ENCODE measurements at places on chromosomes 16 and 17.
A peak's percentile ranks its signal among the peaks of the same experiment; 100 is the strongest.

DNA sequence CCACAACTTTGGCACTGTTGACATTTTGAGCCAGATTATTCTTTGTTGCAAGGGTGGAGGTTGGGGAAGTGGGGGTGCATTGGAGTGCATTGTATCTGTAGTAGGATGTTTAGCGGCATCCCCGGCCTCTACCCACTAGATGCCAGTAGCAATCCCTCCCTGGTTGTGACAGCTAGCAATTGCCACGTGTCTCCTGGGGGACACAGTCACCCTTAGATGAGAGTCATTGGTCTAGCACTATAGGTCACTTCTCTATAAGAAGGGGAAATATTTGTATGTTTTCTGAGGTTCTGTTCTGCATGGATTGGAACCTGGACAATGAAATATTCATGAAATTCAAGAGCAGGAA lies 32.4 kb downstream of the MSI2 start:
- DNase-seq: no peak

GRCh38 chr16:11742093-11742535 lies 543 bp downstream of the TXNDC11 start:
- peak; percentile 36 for DNase-seq

DNA sequence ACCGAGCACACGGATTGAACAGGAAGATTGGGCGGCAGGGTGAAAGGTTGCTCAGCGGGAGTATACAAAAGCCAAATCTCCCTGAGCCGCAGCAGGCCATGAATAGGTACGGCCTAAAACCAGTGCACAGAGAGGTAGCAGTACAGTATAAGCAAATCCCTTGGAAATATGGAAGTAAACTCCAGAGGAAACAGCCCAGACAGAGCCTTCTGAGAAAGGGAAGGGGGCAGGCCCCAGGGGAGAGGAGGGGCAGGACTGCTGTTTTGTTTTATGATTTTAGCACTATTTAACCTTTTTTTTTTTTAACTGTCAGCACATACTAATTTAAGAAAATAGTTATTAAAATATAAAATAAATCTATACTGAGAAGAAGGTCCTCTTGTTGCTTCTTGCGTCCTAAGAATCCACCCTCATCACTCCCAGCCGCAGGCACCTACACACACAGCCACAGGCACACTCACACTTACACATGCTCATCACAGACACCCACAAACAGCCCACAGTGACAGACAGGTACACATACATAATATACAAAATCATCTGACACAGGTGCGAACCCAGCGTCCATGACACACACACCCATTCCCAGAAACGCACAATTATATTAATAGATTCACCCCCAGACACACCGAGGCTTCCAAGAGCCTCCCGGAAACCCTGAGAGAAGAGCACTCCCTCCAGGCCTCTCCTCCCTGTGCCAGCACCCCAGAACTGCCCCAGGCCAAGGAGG lies 12.8 kb downstream of the PLXDC1 start:
- DNase-seq: no peak

DNA sequence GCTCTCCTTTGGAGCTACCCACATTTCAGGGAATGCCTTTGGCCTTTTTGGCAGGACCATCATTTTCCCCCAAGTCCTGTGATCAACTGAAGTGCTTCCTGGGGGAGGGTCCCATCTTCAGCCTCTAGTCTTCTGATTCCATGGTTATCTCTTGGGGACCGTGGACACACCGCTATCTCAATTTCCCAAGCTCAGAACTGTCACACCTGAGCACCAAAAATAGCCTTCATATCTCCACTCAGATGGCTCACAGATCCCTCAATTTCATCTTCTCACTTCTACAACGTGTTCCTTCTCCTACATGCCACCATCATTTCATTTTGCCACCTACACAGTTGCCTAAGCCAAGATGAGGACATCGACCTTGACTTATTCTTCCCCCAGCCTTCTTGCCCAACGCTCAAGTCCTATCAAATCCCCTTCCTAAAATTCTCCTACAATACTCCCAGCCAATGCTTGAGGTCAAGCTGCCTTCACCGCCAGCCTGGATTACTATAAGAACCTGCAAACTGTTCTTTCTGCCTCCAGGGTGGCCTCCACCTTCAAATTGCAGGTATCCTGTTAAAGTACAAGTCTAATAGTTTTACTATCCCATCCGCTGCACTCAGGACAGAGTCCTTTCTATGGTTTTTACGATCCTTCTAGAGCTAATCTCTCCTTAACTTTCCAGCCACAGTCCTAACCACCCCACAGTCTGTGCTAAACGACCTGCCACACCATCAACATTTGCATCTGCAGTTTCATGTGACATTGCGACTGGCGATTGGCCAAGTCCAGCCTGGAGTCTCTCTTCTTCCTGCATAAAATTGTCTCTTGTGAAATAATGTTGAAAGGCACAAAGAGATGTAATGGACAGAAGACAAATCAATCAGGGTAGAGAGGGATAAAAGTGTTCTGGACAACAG lies 6.2 kb downstream of the ATP6V0D1 start:
- DNase-seq: no peak

DNA sequence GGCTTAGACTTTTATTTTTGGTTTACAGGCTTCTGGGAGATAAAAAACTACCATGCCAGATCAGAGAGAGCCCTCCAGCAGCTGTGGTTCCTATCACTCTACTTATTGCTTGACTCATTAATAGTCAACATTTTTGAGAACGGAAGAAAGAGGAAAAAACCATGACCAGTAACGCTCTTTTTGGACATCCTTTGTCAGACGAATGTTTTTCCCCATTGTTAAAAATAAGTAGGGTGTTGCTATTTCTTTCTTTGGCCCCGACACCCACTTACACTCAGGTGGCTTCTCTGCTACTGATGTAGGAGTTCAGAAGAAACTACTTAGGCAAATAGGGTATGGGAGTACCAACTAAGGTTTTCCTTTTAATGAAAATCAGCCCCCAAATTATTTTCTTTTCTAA lies 27.5 kb downstream of the TVP23A start:
- no peak for DNase-seq

DNA sequence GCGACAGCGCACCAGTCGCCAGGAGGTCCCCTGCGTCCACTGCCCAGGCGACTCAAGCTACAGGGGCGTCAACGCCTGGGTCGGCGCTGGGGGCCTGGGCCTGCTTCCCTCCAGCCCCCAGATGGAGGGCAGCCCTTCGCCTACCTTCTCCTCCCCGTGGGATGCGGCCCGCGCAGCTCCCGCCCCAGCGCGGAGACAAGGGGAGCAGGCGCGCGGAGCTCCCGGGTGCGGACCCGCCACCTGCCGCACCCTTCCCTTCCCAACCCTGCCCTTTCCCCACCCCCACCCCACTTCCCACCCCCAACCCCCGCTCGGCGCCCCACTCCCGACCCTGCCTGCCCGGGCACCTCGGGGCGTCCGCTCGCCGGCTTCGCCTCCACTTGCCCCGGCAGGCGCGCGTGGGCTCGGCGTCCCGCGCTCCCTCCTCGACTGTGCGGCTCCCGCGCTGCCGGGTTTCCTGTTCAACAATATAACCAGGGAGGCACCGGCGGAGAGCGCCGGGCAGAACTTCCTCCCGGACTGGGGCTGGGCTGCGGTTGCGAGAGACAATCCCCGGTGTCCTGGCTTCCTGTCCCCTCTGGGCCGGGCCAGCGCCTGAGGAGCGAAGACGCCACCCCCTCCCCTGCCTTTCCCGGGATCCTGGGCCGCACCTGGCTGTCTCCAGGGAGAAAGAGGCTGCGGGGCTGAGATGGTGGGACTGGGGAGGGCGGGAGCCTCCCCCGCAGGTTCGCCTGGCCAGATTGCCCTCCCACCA lies at the start of gene ARHGAP27:
Gene ARHGAP27 (minus strand): TSS at position 466 of the 754 bp plus-strand sequence. CDS start 2,591 bp downstream, outside the sequence.
- peak; percentile 75 for DNase-seq

DNA sequence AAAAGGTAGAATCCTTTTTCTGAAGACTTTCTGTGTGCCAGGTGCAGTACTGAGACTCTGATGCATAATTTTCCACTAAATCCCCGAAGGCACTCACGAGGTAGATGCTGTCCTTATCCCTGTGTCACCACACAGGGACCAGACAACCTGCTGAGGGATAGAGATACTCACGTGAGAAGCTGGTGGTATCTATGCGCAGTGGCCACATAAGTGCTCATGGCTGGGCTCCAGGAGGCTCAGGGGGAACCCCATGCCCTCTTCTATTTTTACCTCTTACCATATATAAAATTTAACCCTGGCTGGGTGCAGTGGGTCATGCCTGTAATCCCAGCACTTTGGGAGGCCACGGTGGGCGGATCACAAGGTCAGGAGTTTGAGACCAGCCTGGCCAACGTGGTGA lies 38.3 kb downstream of the NT5M start:
- DNase-seq: no peak

- DNase-seq: no peak
Observed at GRCh38 chr16:55330781-55331647, 7.0 kb downstream of the IRX6 start.

DNA sequence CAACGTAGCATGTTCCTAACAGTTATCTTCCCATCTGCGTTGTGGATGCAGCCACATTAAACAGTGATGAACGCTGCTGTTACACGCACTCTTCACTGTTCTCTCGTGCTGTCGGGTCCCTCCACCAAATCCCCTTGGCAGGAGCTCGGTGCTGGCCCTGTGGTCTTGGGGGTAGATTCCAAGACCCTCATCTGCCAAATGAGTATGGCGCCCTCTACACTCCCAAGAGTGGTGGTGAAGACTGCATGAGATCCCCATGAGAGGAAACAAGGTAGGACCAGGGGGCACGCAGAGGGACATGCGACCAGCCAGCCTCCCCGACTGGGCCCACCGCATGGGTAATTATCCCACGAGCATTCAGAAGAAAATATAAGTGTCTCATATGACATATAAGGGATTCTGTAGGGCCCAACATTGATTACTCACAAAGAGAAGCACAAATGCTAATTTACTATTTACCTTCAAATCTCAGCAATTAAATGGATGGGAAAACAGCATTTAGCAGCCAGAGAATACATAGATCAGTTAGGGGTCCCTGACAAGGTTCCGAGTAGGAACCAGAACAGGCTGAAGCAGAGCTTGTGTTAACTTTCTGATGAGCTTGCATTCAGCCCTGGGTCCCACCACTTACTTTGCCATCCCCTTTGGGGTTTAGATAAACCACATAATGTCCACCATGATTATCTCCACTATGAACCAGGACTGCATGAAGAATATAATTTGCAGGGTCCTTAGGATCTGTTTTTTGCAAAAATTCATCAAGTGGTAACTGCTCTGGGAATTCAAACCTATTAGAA lies 23.8 kb downstream of the LITAFD start:
- DNase-seq: no peak

- DNase-seq: no peak
Observed at GRCh38 chr16:1706386-1707192, 594 bp downstream of the MAPK8IP3 start.

GRCh38 chr16:81537721-81538561 lies 93.3 kb downstream of the CMIP start:
- no peak for DNase-seq

GRCh38 chr16:50272687-50273381 lies 6.5 kb downstream of the ADCY7 start:
- no peak for DNase-seq

DNA sequence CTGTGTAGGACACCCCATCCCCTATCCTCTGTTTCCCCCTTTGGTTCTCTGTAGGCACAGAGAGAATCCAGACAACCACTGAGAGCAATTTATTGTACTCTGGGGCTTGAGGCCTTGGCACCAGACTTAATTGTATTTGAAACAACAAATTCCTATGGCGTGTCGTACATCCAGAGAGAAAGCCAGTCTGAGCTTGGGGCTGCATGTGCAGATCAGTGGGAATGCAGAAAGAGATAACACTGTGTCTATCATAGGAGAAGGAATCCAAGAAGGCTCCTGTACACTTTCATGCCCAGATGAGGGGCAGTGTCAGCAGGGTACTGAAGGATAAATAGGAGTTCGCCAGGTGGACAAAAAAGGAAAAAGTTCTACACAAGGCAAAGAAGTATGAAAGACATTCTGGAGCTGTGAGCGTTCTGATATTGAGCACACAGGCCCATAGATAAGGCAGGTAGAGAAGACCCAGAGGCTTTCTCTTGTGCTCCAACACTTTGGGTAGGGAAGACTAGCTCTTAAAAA lies 22.0 kb upstream of the IL4R start:
- no peak for DNase-seq

GRCh38 chr16:83215406-83216001 lies 588.7 kb downstream of the CDH13 start:
- peak; percentile 60 for DNase-seq
